T-helper 2 cell (primary cell): ENCODE measurements at places on chromosomes 11 and 22.

GRCh38 chr11:18707811-18708340 is 9.3 kb downstream of the TMEM86A start:
- DNase-seq = no peak

DNA sequence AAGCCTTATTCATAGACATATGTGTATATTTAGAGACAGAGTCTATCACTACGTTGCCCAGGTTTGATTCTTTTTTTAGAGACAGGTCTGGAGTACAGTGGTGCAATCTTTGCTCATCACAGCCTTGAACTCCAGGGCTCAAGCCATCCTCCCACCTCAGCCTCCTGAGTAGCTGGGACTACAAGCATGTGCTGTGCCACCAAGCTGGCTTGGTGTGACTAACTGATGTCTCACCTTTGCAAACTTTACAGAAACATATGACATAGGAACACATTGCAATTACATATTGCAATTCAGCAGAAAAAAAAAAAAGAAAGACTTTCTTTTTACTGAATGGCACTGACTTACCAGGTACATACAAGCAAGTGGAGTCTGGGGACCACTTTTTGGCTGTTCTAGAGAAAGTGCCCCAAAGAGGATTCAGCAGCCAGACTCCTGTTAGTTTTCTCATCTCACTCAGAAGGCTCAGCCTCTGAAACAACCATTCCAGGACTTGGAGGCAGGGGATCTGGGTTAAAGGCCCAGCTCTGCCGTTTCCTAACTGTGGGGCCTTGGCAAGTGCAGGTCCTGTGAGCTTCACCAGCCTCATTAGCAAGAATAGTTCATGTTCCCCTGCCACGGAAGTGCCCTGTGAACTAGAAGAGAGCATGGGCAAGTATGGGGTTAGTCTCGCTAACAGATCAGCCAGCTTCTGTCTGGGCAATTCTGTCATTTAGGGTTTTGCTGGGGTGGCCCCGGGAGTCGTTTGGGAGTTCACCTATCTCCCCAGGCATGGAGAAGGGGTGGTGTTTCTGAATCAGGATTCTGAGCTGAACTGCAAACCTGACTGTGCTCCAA is 11.3 kb upstream of the NFAM1 start:
- DNase-seq = no peak

- DNase-seq = no peak
Observed at GRCh38 chr11:112834277-112834755, 126.9 kb upstream of the NCAM1 start.

GRCh38 chr11:22711880-22712279 is 45.5 kb downstream of the GAS2 start:
- DNase-seq = no peak

GRCh38 chr11:128189823-128190222 is 397.5 kb downstream of the ETS1 start:
- no peak for DNase-seq
